MG63 (cell line): ENCODE measurements at places on chromosomes 1 and 21.
A peak's percentile ranks its signal among the peaks of the same experiment; 100 is the strongest.

DNA sequence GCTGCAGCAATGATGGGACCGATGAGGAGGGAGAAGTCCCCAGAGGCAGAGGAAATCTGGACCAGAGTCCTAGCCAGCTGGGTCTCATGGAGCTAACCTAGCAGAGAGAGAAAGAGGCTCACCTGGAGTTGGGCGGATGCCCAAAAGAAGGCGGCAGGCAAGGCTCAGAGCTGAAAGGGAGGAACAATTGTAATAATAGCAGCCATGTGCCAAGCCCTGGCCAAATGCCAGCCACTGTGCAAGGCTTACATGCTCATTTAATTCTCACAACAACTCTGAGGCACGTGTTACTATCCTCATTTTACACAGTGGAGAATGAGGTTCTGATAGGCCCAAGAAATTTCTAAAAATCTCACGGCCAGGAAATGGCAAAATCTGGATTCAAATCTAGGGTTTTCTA is 50.0 kb upstream of the ZNF648 start:
- no peak for DNase-seq

DNA sequence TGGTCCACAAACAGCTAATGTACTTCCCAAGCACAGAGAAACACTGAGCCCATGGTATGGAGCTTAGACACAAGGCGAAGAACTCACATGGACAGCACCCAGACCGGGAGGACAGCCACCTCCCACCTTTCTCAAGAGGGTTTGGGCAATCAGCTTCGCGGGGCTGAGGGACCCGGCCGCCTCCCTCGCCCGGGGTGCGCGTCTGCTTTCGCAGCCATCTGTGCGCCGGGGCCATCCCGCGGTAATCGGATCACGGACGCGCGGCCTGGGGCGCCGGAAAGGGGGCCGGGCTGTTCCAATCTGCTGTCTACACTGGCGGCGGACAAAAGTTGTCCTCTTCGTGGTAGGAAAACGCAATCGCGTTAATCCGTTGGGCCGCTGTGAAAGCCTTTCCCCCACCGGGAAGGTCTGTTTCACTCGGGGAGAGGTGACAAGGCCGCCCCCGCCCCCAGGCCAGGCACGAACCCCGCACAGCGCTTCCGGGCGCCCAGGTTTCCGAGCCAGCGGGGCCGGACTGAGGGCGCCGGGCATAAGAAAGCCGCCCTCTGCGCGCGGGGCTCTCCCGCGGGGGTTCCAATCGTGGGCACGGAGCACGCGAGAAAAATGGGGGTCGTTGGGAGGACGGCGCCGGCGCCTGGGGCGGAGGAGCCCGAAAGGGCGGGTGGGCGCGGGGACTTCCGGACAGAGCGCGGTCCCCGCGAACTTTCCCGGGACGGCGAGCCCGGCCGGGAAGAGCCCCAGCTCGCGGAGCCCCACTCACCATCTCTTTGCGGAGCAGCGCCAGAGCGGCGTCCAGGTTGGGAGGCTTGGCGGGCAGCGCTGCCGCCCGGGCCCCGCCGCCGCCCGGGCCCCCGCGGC is 664 bp downstream of the FAM89A start:
- DNase-seq = peak; percentile 50

DNA sequence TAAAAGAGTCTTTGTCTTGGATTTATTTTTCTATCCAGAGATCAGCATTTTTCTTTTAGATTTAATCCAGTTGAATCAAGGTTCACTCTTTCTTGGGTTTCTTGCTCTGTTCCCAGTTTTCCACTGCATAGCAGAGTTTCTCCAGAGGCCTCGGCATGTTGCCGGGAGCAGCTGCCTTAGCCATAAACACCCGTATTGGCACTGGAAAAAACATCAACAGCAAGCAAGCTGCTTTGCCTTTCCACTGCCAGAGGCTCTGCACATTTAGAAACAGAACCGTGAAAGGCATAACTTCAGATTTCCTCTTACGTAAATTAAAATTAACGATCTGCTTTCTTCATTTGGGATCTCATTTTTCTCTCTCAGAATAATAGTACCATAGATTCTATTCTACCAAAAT is 181.8 kb upstream of the L1TD1 start:
- DNase-seq = no peak

DNA sequence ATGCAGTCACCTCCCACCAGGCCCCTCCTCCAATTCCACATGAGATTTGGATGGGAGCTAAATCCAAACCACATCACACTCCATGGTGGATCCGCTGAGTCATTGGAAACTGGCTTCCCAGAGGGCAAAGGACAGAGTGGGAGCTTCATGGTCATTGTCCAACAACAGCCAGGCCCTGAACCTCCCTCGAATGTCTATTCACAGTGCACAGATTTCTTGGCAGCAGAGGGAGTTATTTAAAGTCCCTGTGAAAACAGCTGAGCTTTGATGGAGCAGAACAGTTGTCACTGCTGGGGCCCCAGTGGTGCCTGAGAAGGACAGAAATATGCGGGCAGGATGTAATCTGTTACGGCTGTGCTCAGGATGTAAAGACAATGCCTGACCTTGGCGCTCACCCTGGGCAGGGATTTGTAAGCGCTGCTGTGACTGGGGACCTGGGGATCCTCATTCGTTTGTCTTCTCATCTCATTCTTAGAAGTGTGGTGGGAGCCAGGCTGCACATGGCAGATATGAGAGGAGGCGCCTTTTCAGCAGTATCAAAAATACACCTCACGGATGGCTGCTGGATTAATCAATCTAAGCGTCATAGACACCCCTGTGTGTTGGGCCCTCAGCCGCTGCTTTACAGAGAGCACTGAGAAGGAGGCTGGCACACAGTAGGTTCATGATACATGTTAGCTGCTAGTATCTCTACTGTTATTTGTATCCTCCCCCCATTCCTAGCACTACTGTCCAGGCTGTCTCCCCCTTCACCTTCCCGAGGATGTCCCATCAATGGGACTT is 439.4 kb downstream of the PTPRU start:
- no peak for DNase-seq

DNA sequence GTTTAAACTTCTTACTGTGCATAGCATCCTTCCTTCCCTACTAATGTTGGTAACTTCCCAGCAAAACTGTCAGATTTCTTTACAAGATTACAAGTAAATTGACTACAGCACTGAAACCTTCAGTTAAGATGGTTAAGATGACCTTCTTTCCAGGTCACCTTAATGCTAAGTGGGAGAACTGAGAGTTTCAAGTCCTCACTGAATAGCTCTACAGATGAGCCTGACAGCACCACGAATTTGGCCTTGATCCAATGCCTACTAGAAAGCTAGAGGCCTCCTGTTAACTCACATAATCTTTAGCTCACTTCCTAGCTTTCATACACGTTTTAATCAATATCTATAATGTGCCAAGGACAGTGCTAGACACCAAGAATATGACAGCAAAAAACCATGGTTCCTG is 276.0 kb upstream of the PLD5 start:
- no peak for DNase-seq

- DNase-seq = no peak
Measured at GRCh38 chr1:224080115-224080774, 33.7 kb upstream of the FBXO28 start.

GRCh38 chr1:41800311-41800829 is 118.4 kb downstream of the HIVEP3 start:
- peak; percentile 97 for DNase-seq

DNA sequence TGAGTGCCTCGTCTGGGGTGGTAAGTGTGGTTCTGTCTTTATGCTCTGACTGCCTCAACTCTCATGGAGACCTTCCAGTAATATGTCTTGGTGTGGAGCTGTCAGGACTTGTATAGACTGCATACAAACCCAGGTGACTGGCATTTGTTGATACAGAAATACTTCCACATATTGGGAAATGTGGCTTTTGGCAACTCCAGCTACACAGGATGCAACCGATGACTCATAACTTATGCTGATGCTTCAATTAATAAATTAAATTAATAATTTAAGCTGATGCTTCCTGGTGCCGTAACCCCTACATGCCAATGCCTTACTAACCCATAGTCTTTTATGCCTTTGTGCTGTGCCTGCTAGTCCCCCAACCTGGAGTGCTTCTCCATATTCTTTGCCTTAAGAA is 72.3 kb upstream of the ARTN start:
- no peak for DNase-seq

GRCh38 chr1:90730243-90731022 is 13.3 kb upstream of the BARHL2 start:
- peak; percentile 28 for DNase-seq

DNA sequence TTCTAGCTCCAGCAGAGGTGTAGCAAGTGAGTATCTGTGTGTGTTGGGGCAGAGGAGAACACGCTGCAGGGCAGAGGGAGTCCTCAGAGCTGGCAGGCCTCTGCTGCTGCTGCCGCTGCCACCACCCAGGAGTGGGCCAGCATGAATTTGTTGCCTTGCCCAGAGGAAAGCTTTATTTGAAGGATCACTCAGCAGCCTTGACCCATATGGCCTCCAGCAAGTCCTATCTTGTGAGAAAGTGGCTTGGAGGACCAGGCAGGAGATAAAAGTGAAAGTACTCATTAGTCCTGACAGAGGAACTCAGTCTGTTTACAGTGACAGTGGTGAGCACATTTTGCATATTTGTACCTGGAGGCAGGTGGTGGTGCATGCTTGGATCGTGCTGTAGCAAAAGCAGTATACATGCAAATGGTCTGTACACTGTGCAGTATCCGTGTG is 3.1 kb downstream of the TRAF5 start:
- no peak for DNase-seq

DNA sequence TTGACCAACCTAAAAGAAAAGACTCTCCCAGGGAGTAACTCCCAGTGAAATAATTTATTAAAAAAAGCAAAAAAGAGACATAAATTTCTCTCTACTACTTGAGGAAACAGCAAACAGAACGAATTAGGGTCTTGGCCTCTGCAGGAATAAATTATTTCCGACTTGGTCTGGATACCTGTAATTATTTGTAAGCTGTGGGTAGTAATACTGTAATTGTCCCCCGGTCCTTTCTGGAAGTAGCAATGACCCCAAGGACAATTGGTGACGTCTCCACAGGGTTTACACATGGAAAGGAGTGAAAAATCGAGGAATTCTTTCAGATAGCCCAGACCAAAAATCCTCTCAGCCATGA is 3.7 kb upstream of the SIM2 start:
- DNase-seq = no peak
